ENCODE measurements at places on chromosomes 1 and 21.
A peak's percentile ranks its signal among the peaks of the same experiment; 100 is the strongest.

DNA sequence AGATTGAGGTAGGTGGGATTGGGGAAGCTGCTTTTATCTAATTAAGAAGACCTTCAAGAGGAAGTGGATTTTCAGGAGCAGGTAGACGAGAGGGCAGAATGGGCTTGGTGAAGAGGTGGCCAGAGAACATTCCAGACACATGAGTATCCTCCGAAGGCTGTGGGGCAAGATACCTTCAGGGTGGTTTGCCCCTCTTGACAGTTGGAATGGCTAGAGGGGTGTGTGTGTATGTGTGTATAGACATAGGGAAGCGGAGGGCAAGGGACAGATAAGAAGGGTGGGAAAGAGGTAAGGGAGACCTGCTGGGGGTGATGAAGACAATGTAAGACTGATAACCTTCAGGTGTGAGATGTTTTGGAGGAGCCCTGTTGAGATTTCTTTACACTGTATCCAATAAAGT is 46.8 kb upstream of the TSPAN2 start:
- no peak for DNase-seq

- no peak for DNase-seq
These were observed 119.2 kb downstream of the RWDD3 start for GRCh38 chr1:95353194-95353593.

DNA sequence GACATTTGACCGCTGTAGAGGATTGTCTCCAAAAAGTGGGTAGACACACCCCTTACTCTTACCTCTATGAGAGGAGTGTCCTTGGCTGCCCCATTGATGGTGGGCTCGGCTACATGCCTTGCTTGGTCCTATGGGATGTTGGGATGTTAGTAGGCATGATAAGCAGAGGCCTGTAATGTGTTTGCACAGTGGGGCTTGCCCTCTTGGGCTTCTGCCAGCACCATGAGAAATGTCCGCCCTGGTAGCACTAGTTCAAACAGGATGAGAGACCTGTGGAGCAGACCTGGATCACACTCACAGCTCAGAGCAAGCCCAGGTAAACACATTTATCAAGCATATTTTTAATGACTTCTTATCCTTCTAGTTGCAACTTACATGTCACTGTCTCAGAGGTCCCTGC is 54.2 kb downstream of the SH3GLB1 start:
- no peak for DNase-seq

DNA sequence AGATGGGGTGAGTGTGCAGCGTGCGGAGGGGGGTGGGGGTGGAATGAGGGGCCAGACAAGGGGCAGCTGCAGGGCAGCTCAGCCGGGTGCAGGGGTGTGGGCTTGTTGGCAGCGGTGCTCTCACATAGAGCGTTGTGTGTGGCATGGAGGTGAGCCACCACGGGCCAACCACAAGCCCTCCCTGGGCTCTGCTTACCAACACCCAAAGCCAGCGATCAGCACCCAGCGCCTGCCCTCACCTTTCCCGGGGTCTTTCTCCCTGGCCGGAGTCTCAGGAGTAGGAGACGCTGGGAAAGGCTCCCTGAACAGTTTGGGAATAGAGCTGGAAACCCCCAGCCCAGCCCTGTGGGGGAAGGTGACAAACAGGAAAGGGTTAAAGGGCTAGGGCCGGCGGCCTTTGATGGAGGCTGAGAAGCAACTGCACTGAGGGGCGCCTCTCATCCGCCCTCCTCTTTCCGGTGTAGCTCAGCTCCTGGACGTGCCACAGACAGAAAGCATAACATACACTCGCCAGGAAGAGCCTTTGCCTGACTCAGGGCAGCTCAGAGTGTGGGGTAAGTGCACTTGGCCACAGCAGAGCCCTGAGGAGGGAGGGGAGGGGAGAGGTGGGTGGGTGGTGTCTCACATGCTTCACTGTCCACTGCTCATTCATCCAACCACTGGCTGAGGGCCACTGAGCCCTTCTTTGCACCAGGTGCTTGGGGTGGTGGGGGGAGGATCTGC is 577 bp downstream of the IKBKE start:
- DNase-seq: no peak

GRCh38 chr1:106846656-106847055 is 209.8 kb upstream of the PRMT6 start:
- DNase-seq: no peak

DNA sequence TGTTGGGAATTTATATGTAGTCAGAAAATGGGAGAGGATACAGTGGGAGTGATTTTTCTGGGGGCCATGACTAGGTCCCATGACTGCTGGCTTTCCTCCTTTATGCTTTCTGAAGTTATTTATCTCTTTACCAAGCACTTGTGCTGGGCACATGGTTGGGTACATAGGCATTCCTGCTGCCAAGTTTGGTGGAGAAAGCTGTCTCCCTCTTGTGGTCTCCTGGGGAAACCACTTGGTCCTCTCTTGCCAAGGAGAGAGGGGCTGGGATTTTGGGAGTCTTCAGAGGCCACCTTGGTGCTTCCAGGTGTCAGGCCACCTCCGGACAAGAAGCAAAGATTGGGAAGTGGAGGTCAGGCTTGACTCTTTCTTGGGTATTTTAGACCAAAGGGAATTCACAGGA is 120.2 kb upstream of the KCNE2 start:
- DNase-seq: peak; percentile 31

DNA sequence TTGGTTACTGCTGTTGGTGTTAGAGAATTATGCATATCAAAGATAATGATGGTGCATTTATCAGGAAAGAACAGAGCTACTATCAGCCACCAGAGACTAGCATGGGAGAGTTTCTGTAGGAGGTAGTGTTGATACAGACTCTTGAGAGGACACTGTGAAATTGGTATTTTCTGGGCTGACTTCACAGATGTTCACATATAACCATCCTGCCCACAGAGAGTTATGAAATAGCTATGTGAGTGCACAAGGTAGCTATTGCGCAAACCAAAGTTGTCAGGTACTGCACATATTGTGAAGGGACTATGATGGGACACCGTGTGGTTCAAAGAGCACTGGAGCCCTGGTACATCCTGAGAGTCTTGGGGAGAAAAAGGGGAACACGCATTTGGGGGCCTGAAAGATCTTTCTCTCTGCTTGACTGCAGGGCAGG is 1.4 kb upstream of the TLCD4 start:
- peak; percentile 97 for DNase-seq

- no peak for DNase-seq
These were observed 258.7 kb downstream of the CAMTA1 start for GRCh38 chr1:7043719-7044535.

DNA sequence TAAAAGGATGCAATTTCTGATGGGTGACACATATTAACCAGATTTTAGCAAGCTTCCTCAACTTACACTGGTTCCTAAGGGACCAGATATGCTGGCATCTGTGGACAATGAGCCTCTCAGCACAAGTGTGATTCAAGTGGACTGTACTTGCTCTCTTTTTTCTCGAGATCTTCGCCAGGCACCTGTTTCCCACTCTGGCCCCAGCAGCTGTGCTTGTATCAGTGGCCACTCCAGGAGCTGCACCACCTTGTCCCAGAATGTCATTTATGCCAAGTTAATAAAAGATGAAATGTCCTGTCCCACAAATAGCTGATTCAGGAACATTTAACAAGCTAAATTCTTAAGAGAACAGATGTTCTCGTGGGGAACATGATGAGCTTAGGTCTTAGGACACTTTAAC is 14.6 kb downstream of the C1orf198 start:
- DNase-seq: no peak

DNA sequence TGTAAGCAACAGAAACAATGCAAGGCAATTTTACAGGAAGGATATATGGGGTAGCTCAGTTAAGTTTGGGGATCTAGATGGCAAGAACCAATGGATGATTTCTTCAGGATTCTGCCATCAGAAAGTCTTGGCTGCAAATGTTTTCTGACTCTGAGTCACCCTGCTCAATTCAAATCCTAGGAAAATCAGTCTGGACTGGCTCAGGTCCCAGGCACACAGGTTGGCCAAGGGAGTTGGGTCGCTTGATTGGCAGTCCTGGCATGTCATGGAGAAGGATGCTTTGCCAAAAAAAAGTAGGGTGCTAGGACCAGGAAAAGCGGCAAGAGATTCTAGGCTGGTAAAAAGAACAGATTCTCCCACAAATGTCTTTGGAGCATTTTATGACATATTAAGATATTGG is 28.9 kb upstream of the S1PR1 start:
- no peak for DNase-seq

- DNase-seq: no peak
These were observed 677.5 kb upstream of the BRINP3 start for GRCh38 chr1:191155178-191155577.

- peak; percentile 2 for DNase-seq
These were observed 37.0 kb upstream of the KCNA10 start for GRCh38 chr1:110555807-110556470.

DNA sequence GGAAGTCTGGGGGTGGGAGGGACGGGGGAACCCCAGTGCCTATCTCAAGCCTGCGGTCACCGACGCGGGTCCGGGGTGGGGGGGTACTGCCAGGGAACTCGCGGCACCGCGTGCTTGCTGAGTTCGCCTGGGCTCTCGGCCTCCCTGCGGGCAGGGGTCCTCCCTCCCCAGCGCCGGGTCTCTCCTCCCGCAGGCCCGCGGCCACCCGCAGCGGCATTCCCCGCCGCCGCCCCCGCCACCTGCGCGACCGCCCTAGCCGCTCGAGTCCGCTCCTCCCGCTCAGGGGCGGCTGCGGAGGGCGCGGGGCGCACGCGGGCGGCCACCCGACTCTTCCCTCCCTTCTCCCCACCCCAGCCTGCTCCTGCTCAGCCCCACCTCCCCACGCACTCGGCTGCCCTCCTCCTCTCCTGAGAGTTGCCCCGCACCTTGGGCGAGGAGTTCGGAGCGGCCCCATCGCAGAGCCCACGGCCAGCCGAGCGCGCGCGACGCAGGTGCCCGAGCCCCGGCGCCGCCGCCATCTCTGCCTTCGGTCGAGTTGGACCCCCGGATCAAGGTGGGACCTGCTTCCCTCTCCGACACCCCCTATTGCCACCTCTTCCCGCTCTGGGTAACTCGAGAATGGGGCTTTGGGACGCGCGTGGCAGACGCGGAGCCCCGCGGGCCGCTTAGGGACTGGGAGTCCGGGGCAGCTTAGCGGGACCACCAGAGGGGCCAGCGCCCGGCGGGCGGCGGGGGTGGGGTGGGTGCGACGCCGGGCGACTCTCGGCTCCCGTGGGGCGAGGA is 105.0 kb downstream of the LEPR start:
- DNase-seq: peak; percentile 76

DNA sequence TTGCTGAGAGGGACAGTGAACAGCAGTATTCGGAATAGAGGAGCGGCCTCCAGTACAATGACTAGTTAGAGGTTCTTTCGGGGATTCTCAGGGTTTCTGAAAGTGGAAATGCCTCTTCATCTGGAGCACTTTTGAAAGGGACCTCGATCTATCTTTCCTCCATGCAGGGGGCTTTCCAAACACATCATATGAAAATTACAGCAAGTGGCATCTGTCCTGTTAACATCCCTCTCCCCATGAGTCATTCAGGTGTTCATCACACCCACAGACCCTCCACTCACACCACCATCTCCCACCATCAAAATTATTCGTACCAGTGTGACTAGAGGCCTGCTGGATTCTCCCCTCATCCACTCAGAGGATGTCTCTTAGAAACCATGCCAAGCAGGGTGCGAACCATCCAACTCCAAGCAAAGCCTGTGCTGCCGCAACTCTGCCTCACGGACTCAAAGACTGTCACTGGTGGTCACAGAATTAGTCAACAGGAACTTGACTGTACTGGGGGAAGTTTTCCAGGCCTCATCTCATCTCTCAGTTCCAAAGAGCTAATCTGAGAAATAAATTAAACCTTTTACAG is 211.1 kb downstream of the MRPL39 start:
- DNase-seq: no peak

DNA sequence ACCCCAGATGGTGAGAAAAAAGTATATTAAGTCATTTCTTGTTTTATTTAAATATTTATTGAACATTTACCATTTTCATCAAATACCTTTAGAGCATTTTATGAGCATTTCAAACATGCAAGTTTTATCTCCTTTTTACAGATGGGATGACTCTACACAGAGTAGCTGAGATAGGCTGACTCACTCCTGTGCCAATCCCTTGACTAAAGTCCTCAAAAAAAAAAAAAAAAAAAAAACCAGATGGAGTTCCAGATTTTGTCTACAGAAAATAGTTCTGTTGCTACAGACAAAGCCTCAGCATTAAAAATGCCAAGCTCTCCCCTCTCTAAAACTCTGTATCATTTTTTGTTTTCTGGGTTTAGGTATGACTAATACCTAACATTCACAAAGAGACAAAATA is 303.0 kb upstream of the PLD5 start:
- DNase-seq: peak; percentile 30

DNA sequence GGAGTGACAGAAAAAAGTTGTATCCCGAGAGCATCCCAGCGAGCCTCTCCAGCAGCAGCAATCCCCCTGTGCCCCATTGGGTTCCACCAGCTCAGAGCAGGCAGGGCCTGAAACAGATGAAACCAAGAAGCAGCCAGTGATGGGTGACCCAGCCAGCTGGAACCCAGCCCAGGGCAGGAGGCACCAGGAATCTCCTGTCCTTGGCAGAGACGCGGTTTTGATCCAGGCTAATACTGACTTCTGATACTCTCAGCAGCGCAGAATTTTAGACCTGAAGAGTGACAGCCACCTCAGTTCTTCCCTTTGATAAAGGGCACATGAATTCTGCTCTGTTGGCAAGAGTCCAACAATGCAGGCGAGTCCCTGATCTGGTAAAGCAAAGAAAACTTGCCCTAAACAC is 11.4 kb upstream of the OLIG1 start:
- DNase-seq: peak; percentile 21

DNA sequence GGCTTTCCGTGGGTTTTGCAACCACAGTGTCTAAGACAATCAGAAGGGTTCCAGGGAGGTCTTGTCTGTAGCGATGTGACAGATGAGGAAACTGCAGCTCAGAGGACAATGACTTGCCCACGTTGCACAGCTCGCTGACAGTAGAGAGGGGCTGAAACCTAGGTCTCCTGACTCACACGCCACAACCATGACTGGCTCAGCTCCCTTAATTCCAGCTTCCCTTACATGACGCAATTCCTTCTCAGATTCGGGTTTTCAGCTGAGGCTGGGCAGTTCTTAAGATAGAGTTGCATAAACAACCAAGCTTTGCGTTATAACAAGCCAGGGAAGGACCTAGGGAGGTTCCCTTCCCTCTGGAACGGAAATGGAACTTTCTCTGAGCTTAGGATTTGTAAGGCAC is 36.3 kb downstream of the DHCR24 start:
- no peak for DNase-seq

DNA sequence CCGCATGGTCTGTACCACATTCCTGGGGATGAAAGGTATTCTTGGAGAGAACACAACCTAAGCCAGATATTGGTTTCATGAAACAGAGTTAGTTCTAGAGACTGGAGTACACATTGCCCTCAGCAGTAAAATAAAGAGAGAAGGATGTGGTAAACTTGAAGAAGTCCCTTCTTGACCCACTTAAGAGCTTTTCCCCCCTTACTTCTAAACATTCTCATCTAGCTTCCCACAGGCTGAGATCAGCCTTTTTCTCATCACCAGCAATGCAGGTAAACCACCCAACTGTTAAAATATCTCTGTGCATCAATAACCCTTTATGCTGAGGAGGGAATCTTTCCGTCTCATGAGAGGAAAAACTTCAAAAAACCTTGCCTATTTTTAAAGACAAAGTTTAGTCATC is 62.6 kb downstream of the SUSD4 start:
- no peak for DNase-seq

- peak; percentile 49 for DNase-seq
These were observed 3.1 kb downstream of the ESPN start for GRCh38 chr1:6427441-6428390.

GRCh38 chr1:59316497-59317128 is 19.7 kb downstream of the FGGY start:
- DNase-seq: no peak
